ENCODE measurements at places on chromosomes 7 and 10.

- DNase-seq: no peak
Measured at GRCh38 chr7:90777041-90777440, 180.9 kb downstream of the CDK14 start.

DNA sequence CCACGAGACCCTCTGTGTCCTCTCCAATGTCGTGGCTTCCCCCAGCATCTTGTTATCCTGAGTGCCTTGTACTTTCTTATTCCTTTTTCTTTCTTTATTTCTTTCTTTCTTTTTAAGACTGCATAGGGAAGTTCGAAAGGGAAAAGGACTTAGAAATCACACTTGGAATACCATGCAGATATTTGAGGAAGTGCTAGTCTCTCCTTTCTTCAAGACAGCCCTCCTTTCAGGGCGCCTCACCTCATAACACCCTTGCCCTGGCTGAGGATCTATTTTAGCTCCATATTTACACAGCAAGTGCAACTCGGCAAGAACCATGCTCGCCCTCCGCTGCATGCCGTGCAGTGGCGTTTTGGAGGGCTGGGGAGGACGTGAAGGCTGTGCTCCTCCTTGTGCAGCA, 232.3 kb upstream of the GLI3 start:
- DNase-seq: no peak

DNA sequence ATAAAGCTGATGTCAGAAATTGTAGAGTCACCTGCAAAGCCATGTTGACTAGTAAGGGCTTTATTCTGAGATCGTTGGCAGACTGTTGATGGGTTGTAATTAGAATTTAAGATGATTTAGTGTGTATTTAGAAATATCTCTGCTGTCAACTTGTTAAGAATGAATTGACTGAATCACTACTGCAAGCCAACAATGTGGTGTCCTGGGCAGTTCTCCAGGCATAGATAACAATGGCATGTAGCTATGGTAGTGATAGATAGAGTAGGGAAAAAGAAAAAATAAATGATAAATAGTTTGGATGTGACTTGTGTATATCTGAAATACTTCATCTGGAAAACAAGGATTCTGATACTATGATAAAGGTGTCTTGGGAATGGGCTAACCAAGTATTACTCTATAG, 640.2 kb downstream of the ARL4A start:
- DNase-seq: no peak

DNA sequence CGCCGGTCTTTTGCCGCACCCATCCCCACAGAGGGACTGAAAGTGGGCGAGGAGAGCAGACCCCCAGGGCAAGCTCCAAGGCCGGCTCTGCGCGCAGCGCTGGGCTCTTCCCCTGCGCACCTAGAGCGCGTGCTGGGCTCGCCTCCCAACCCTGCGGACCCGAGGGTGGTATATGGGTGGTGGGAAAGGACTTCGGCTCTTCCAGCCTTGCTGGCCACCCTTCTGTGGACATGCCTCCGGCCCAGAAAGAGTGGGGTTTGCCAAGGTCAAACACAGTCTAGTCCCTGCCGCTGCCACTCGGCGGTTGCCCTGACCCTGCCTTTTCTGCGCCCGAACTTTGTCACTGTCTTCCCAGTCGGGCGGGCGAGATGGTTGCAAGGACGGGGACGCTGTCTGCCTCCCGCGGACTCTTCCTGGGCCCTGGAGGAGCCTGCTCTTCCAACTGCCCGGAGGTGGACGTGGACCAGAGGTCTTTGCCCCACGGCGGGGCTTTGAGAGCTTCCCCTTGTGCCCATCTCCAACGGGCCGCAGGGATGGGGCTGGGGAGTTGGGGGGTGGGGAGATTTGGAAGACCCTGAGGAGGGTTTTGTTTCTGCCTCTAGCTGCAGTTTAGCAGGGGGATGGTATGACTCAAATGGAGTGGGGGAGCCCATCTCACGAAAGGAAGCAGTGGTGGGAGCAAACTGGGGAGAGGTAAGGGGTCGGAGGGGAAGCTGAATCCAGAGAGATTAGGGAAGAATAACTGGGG, 1.5 kb downstream of the ADCY1 start:
- DNase-seq: peak; percentile 20

- no peak for DNase-seq
Measured at GRCh38 chr10:2048337-2048973, 311.1 kb upstream of the ADARB2 start.

DNA sequence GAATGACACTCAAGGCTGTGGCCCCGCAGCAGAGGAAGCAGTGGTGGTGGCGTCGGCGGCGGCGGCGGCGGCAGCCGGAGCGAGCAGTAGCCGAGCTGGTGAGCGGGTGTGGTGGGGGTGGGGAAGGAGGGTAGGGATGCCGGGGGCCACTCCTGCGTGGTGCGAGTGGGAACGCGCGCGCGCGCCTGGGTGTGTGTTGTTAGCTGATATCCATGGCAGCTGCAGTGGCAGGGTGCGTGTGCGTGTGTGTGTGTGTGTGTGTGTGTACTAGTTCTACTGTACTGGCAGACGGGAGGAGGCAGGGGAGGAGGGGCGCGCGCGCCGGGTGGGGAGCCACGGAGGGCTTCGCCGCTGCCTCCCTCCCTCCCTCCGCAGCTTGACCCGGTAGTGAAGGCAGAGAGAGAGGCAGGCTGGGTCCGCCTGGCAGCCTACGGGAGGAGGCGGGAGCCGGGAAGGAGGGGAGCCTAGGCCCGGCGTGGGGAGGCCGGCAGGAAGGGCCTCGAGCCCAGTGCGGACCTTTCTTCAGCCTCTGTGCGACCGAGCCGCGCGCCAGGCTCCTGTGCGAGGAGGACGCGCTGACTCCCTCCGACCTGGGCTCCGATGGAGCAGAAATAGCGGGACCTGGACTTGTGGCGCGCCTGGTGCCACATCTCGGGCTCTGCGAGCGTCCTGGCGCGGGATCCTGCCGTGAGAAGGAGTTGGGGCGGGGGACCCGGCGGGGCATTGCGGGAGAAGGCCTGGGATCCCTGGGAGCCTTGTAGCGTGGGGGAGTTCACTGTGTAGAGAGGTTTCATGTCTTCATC, at the start of gene MAGI2:
TSS of gene MAGI2 (minus strand) at position 110 of the 803 bp plus-strand sequence. CDS start 347 bp downstream, outside the sequence.
- DNase-seq: no peak

DNA sequence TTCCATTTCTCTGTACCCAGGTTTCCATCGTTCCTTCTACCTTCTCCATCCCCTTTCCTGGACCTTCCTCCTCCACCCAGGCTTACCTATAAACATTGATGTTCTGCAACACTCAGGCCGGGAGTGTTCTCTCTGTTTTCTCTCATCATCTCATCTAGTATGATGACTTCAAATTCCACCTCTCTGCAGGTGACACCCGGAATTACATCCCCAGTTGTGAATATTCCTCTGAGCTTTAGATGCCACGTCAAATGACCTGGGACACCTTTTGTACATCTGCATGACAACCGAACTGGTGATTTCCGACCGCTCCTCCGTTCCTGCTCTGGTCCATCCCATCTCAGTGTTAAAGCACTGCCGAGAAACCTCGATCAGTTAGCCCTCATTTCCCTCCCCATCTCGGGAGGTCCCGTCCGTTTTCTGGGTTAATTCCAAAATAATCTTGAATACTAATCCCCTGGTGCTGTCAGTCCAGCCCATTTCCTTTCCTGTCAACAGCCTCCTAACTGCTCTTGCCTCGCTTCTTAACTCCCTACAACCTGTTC, 76.7 kb upstream of the SAMD8 start:
- no peak for DNase-seq

DNA sequence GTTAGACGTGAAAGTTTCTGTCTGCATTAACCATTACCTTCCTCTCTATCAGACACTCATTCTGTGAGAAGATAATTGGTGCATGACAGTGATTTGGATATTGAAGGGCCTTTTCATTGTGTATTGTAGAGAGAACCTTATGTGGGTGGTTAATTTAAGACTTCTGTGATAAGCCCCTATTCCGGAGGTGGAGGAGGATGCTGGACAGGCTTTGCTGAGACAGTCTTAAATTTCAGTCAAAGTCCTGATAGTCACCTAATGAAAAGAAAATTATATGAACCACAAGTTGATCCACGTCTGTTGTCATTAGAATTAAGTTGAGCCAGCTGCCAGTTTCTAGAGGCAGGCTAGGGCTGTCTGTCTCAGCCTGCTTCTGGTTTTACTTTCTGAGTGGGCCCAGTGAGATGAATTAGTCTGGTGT, 62.9 kb downstream of the CELF2 start:
- no peak for DNase-seq

DNA sequence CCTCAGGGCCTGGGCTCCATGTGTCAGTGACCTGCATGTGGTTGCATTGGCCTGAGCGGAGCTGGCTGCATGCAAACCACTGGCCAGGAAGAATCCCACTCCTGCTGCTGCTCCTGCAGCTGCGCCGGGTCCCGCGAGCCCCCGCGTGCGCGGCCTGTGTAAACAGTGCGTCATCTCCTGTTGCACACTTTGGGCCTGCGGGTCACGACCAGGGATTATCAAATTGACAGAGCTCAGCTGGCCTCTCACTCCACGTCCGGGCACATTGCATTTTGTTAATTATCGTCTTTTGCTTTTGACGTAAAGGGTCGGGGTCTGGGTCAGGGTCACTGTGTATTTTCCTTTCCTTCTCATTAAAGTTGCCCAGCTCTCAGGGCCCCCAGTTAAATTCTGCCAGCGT, 132.6 kb downstream of the RGS10 start:
- no peak for DNase-seq

- peak; percentile 15 for DNase-seq
Measured at GRCh38 chr10:124217906-124218804, 124.8 kb upstream of the CHST15 start.

DNA sequence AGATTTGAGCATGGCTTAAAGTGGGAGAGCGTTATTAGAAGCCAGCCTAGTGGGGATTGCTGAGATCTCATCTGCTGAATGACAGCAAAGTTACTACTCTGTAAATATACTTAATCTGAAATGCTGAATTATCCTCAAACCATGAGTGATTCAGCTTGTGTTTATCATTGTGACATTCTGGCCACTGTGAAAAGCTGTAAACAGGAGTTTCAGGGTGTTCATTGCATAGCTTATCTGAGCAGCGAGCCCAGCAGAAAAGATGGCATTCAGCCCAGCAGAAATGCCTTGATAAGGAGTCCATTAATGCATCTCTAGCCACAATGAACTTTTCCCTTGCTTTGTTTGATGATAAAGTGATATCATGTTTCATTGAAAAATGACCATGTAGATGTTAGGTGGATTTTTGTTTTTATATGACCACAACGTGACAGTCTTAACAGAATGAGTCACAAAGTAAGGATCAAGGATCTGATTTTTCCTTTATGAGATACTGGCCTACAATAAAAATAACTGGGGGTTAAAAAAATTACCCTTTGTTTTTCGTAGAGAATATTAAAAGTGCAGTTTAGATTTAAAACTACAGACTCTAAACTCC, 7.8 kb downstream of the TES start:
- DNase-seq: no peak

DNA sequence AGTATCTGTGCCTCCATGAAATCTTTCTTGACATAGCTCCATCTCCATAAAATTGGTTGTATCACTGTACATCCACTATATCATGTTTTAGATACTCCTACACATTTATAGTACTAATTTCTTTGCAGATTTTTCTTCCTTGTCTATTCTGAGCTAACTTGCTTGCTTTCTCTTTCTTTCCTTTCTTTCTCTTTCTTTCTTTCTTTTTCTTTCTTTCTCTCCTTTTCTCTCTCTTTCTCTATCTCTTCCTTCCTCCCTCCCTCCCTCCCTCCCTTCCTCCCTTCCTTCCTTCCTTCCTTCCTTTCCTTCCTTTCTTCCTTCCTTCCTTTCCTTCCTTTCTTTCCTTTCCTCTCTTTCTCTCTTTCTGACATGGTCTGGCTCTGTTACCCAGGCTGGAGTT, 23.7 kb downstream of the TASOR2 start:
- no peak for DNase-seq

GRCh38 chr7:10708447-10708846, 265.2 kb upstream of the PHF14 start:
- DNase-seq: peak; percentile 31

DNA sequence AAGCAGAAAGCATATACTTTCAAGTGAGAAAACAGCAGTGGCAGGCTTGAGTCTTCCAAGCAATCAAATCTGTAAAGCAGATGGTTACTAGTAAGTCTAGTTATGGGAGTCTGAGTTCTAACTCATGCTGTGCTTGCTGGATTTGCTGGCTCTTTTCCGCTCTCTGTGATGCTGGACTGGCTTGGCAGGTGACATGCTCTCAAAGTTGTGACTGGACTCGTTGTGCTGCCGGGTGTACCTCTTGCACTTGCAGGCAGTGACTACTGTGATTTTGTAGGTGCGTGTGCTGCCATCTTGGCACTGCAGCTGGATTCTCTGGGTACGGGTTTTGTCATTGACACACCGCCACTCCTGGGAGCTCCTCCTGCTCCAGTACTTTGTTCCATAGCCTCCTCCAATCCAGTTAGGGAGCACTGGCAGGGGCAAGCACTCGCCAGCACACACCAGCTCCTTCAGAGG, 3.1 kb downstream of the SOSTDC1 start:
- DNase-seq: no peak

DNA sequence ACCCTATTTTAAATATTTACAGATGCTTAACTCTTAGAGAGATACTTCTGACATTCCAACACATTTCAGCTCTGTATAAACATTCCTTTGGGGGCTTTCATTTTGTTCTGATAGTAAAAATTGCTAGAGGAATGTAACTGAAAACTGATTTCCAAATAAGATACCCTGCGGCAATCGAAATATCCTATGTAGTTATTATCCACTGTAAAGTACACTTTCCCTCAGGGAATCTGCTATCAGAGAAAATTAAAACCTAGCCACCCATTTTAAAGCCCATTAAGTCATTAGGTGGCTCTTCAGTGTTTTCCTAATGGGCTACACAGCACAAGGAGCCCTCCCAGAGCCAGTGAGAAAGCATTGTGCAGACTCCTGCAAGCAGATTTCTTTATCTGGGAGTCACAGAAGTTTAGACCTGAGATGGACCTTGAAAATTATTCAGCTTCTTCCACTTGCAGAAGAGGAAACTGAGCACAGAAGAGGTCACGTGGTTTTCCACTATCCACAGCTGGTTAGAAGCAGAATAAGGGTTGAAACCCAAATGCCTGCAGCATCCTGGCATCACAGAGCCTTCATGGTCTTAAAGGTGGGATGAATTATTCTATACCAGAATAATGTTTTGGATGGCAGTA, 12.6 kb upstream of the CPVL start:
- no peak for DNase-seq

DNA sequence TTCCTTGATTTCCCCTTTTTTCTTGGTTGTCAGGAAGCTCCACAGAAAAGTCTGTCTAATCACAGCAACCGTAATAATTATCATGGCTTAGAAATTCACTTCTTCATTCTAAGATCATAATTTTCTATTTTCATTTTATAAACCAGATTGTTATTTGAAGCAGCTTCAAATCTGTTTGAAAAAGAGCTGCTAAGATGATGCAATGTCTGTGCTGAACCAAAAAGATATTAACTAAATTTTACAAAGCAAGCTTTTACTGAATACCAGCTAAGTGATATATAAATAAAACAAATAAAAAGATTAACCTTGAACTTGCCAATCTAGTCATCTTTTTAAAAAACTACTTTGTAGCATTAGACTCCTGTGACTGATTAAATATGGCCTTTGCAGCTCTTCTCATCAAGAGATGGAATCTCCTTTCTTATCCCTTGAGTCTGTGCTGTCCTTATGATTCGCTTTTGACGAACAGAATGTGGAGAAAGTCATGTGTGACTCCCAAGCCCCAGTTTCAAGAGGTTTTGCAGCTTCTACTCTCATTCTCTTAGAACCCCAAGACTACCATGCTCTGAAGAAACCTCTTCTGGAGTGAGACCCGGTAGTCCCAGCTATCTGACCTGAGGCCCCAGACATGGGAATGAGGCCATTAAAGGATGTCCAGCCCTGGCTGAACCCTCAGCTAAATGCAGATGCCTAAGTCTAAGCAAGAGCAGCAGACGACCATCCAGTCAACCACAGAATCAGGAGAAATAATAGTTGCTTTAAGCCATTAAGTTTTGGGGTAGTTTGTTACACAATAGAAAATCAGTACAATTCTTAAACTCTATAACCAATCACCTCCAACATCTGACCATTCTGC, 14.4 kb downstream of the NAMPT start:
- DNase-seq: no peak

Measured in Caco-2 (cell line).